ENCODE measurements at places on chromosomes 2 and 18.
A peak's percentile ranks its signal among the peaks of the same experiment; 100 is the strongest.

- DNase-seq = no peak
These were observed 47.0 kb downstream of the PROC start for GRCh38 chr2:127465258-127465657.

DNA sequence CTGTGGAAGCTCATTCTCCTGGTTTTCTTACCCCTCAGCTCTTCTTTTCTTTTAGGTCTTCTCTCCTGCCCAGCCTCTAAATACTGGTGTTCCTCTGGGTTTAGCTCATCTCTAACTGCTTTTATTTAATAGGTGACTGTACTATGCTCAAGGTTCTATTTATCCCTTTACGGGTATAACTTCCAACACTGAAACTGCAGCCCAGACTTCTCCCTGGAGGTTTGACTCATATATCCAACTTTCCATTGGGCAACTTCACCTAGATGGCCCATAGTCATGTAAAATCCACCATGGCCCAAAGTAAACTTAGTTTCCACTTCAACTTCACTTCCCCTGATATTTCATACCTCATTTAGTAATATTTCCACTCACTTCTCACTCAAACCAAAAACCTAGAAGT is 273.1 kb downstream of the PLCL1 start:
- DNase-seq = no peak

DNA sequence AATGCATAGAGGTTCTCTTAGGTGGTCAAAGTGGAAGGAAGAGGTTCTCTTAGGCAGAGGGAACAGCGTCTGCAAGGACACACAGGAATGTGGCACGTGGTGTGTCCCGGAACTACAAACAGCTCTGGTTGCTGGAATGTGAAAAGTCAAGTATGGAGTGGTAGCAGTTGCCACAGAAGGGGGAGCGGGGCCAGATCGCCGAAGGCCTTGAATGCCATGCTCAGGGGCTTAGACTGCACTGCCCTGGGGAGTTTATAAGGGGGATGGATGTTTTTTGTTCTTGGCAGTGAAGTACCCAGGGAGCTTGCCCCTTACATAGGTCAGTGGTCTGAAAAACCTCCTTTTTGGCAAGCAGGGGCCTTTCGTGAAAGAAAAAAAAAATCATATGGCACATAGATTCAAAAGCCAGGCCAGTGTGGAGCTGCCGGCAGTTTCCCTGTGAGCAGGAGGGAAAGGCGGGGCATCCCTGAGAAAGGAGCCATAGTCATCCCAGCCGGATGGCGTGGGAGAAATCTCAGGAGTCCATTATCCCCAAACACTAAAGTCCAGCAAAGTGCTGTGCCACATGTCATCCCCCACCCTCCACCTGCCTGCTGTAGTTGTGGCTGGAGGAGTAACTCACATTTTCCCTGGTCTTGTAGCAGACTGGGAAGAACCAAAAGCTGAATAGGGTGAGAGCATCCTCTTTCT is 45.4 kb downstream of the GORASP2 start:
- no peak for DNase-seq

- DNase-seq = no peak
These were observed 32.9 kb downstream of the SMAD7 start for GRCh38 chr18:48917579-48918517.

DNA sequence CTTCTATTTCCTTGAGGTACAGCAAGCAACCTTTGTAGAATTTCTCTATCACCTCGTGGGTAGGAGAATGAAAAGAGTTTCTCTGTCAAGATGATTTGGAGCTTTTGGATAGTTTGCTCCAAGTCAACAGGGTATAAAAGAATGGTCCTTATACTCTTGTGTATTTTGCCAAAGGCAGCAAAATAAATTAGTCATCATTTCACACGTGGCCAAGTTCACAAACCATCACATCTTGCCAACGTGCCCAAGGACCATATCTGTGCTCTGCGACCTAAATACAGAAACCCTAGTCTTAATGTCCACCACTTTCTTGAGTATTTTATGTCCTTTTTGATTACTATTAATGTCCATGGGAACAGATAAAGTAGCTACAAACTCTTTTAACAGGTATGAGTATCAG is 262.9 kb downstream of the AFF3 start:
- DNase-seq = no peak

DNA sequence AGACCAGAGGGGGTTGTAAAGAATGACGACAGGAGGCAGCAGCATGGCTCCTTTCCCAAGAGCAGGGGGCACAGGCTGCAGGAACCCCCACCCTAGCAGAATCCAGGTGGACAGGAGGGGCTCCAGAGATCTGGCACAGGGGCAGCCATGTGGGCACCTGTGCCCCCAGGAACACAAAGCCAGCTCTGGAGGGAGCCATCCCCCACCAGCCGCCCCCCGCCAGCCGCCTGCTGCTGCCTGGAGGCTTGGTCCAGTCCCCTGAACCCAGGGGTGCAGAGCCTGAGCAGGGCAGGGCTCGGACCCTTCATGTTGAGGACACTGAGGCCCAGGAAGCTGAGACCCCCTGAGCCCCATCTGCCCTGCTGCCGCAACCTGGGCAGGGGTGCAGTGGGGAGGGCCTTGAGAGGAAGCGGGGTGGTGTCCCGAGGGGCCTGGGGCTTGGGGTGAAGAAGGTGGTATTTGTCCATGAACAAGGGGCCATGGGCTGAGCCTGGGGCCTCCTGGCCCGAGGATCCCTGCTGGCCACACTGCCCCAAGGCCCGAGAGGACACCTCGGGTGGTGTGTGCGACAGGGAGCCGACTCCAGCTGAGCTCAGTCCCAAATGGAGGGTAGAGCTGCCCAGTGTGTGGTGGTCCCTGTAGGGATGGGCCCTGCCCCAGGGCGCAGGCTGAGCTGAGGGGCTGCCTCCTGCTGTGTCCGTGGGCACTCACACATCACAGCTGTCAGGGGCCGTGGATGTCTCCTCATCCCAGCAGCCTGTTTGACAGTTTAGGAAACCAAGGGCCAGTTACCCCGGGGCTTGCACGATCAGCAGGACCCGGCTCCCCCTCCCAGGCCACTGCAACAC is 39.8 kb upstream of the SNED1 start:
- peak; percentile 5 for DNase-seq

GRCh38 chr2:240387669-240388358 is 47.6 kb upstream of the GPC1 start:
- DNase-seq = no peak

- no peak for DNase-seq
These were observed 526 bp downstream of the PRKRA start for GRCh38 chr2:178450524-178450773.

DNA sequence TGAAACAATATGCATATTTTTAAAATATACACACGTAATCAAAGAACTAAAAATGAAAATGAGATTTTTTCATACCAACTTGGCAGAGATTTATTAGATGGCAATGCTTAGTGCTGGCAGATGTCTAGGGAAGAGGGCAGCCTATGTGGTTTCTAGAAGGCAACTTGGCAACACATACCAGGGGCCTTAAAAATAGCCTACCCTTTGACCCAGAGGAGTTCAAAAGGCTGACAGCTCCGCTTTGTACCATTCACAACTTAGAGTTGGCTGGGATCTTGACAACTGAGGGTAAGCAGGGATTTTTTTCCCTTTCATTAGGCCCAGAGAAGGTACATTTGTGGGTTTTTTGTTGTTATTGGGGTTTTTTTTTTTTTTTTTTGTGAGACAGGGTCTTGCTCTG is 26.4 kb upstream of the GPR55 start:
- DNase-seq = no peak

DNA sequence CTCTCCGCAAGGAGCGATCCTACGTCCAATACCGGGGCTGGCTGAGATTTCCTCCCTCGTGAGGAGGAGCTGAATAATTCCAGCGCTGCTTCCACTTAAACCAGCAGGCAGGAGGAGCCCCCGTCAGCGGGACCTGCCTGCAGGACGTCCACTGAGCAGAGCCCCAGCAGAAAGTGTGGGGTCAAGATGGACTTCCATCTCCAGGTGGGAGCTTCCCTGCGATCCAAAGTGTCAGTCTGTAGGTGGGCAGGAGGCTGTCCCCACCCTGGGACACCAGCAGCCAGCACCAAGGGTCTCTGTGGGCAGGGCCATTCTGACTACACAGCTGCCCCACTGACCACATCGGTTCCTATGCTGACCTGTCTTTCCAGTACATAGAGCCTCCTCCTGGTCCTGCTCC is 462 bp upstream of the OTOS start:
- DNase-seq = peak; percentile 0

GRCh38 chr2:17429130-17429529 is 89.1 kb downstream of the RAD51AP2 start:
- no peak for DNase-seq

- DNase-seq = no peak
These were observed 148.2 kb downstream of the KIAA1328 start for GRCh38 chr18:36977121-36977520.

DNA sequence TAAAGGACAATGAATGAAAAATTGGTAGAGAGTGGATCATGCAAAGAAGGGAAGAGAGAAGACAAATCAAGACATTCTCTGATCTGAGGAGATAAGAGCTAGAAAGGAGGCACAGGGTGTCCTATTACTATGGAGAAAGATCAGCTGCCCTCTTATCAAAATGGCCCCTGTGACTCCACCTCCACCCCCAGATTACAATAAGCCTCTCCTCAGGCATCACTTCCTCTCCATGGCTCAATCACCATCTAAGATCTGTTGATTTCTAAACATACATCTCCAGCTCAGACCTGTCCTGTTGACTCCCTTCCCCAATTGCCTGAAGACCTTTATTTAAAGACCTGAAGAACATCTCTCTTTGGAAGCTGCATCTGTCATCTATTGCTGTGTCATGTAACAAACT is 43.2 kb downstream of the SP100 start:
- DNase-seq = no peak

- no peak for DNase-seq
These were observed 39.1 kb downstream of the RMC1 start for GRCh38 chr18:23542461-23542860.

GRCh38 chr2:98588880-98589431 is 19.4 kb downstream of the COA5 start:
- no peak for DNase-seq

DNA sequence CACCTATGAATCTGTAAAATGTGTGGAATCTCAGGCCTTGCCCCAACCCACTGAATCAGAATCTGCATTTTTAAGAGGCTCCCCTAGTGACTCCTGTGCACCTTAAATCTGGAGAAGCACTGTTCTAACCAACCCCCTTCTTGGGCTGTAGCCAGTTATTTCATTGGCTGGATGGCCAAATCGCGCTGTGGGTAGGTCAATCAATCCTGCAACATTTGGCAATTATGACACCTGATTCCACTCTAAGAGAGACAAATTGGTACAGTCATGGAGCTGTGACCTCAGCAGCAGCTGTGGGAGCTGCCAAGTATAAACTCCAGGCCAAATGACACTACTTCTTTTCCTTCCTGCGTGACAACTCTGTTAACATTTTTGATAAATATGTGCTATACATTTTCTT is 208.7 kb downstream of the CLIP4 start:
- DNase-seq = no peak

- DNase-seq = no peak
These were observed 153.4 kb downstream of the MGAT5 start for GRCh38 chr2:134407154-134407890.

DNA sequence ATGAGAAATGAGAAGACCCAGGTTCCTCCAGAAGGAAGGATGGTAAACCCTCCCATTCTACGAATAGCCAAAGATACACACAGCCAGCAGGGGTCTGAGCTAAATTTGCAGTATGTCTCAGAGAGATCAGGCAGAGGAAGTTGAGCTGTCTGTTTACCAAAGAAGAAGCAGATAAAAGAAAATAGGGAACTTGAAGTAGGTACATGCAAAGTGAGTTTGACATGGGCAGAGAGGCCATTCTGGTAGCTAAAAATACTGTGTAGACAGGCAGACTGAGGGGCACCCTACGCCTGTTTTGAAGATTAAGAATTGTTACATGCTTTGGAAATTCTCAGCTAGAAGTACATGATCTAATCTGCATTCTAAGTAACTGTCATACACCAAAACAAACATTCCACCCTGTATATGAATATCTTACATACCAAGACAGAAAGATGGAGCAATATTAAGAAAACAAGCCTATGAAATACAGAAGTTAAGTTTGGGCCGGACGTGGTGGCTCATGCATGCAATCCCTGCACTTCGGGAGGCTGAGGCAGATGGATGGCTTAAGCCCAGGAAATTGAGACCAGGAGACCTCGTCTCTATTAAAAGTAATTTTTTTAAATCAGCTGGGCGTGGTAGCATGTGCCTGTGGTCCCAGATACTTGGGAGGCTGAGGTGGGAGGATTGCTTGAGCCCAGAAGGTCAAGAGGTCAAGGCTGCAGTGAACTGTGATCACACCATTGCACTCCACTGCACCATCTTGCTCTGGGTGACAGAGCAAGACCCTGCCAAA is 157.9 kb downstream of the ANKRD44 start:
- DNase-seq = no peak

DNA sequence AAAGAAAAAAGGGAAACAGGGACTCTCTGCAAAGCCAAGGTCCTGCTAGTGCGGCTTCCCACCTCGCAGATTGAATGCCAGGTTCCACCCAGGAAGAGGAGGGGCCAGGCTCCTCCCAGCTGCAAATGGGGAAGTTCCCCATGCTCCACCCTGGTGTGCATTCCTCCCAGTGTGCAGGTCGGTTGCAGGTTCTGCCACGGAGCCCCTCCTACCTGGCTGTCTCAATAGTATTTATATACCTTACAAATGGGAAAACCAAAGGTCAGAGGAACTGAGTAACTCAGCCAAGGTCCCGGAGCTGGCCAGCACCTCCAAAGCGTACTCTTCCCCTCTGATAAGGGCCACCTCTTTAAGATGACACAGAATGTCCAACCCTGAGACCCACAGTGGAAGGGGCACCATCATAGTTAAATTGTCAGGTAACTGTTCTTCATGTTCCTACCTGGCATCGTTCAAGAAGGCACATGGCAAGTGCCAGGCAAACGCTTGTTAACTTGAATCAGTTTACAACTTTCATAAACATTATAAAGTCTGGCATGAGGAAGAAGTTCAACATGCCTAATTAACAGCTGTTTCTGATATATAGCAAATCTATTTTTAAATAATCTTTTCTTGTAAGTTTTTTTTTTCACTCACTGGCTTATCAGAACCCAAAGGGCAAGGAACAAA is 35.5 kb downstream of the POU3F3 start:
- no peak for DNase-seq

DNA sequence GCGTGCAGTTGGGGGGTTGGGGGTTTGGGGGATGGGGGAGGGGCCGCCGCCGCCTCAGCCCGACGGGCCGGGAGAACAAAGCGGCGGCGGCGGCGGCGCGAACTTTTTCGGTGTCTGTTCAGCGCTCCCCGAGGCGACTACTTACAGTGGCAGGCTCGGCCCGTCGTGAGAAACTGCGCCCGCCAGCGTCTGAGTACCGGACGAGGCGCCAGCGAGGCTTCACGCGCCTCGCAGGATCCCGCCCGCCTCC is 172 bp downstream of the PRKD3 start:
- DNase-seq = peak; percentile 89

GRCh38 chr2:101087638-101088037 is 63.5 kb downstream of the TBC1D8 start:
- no peak for DNase-seq

DNA sequence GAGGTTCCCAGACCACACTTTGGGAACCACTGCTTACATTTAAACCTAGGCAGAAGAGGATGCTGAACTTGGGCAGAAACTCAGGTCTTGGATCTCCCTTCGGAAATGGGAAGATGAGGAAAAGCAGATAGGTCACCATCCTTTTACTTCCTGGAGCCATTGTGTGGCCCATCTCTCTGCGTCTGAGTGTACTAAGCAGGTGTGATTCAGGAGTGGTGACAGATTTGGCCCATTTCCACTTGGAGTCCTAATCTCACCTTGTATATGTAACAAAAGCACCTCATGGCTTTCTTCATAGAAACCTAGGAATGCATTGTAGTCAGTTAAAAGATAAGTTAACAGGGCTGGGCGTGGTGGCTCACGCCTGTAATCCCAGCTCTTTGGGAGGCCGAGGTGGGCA is 71.0 kb downstream of the PRKCE start:
- no peak for DNase-seq

All from WERI-Rb-1 (cell line).